Regular cardiac myocyte (primary cell): ENCODE measurements at places on chromosomes 12 and 14. TPM values are rescaled to one million over a fixed set of nuclear protein-coding genes. Genes with fewer than 3 reads are reported as not detected.

Gene OR10AD1
- not detected in 2 replicates for total RNA-seq

Gene NGB
- total RNA-seq = not detected in 2 replicates

Gene RAB5B
- total RNA-seq = 42.2 and 43.1 TPM in 2 replicates

Gene MIS18BP1
- total RNA-seq = 23.1 and 35.7 TPM in 2 replicates

Gene FAM234B
- 9.2 and 15.8 TPM in 2 replicates for total RNA-seq

Gene GALNT9
- 0.19 and 0.28 TPM in 2 replicates for total RNA-seq

Gene SIX4
- total RNA-seq = 8.1 and 9.6 TPM in 2 replicates

Gene ZNF891
- 0.58 and 1.1 TPM in 2 replicates for total RNA-seq

Gene ADGRD1
- 0.38 and 1.1 TPM in 2 replicates for total RNA-seq

Gene LBHD2
- total RNA-seq = not detected in 2 replicates

Gene SCNN1A
- total RNA-seq = 0.58 and 1.4 TPM in 2 replicates

Gene KLRC1
- total RNA-seq = not detected in 2 replicates

Gene RDH11
- total RNA-seq = 132 and 152 TPM in 2 replicates

Gene SPX
- total RNA-seq = 0.38 and 0.85 TPM in 2 replicates

Gene TAS2R19
- 2.1 and 7.3 TPM in 2 replicates for total RNA-seq

Gene OR8S1
- not detected in 2 replicates for total RNA-seq

Gene TAS2R42
- total RNA-seq = not detected in 2 replicates

Gene OAS1
- 0.77 and 2.8 TPM in 2 replicates for total RNA-seq

Gene CMA1
- not detected in 2 replicates for total RNA-seq

Gene AQP2
- total RNA-seq = not detected in 2 replicates

Gene MGST1
- total RNA-seq = 54.4 and 104 TPM in 2 replicates

Gene NFATC4
- 30.3 and 71.0 TPM in 2 replicates for total RNA-seq

Gene OR4E1
- total RNA-seq = not detected in 2 replicates

Gene SIX1
- total RNA-seq = 0.38 and 0.56 TPM in 2 replicates

Gene SLC17A8
- total RNA-seq = not detected in 2 replicates

Gene ASCL4
- total RNA-seq = not detected in 2 replicates

Gene PUS7L
- 29.9 and 32.0 TPM in 2 replicates for total RNA-seq

Gene RTL1
- not detected in 2 replicates for total RNA-seq

Gene GPRC5D
- total RNA-seq = not detected in 2 replicates

Gene NEUROD4
- total RNA-seq = not detected in 2 replicates

Gene OTX2
- total RNA-seq = not detected in 2 replicates

Gene EAPP
- total RNA-seq = 38.9 and 52.7 TPM in 2 replicates

Gene PRB2
- not detected in 2 replicates for total RNA-seq

Gene RBMS2
- total RNA-seq = 12.3 and 13.0 TPM in 2 replicates

Gene KCNMB4
- total RNA-seq = 1.9 and 5.1 TPM in 2 replicates

Gene NELL2
- total RNA-seq = not detected in 2 replicates

Gene MYRFL
- under 0.01 TPM in 2 replicates for total RNA-seq

Gene MORN3
- total RNA-seq = 0.56 and 0.58 TPM in 2 replicates

Gene OTUB2
- total RNA-seq = 1.5 and 2.0 TPM in 2 replicates

Gene ZNF385A
- 0.77 and 1.7 TPM in 2 replicates for total RNA-seq

Gene ERBB3
- 0.38 and 0.56 TPM in 2 replicates for total RNA-seq

Gene ENDOU
- under 0.01 TPM in 1 of 2 replicates, not detected in the other for total RNA-seq

Gene TSHR
- not detected in 2 replicates for total RNA-seq

Gene TNFAIP2
- 43.5 and 72.4 TPM in 2 replicates for total RNA-seq

Gene TBC1D30
- 0.19 and 0.85 TPM in 2 replicates for total RNA-seq

Gene IL26
- total RNA-seq = under 0.01 TPM in 1 of 2 replicates, not detected in the other

Gene MRPS35
- total RNA-seq = 48.8 and 55.6 TPM in 2 replicates
